RWPE2 (cell line): ENCODE measurements at places on chromosomes 4 and X.
A peak's percentile ranks its signal among the peaks of the same experiment; 100 is the strongest.

GRCh38 chr4:26803211-26803861 is 57.3 kb upstream of the STIM2 start:
- H3K4me1 ChIP-seq, result no peaks in the 10 kb centered on the region
- H3K27ac ChIP-seq, result no peak overlapping the region
- DNase-seq, result no peak
- no peaks in the 10 kb centered on the region for H3K27me3 ChIP-seq

- no peak overlapping the region for H3K4me3 ChIP-seq
- no peaks in the 10 kb centered on the region for H3K4me1 ChIP-seq
- DNase-seq, result no peak
Measured at GRCh38 chrX:107857837-107858236, 32.2 kb downstream of the MID2 start.

DNA sequence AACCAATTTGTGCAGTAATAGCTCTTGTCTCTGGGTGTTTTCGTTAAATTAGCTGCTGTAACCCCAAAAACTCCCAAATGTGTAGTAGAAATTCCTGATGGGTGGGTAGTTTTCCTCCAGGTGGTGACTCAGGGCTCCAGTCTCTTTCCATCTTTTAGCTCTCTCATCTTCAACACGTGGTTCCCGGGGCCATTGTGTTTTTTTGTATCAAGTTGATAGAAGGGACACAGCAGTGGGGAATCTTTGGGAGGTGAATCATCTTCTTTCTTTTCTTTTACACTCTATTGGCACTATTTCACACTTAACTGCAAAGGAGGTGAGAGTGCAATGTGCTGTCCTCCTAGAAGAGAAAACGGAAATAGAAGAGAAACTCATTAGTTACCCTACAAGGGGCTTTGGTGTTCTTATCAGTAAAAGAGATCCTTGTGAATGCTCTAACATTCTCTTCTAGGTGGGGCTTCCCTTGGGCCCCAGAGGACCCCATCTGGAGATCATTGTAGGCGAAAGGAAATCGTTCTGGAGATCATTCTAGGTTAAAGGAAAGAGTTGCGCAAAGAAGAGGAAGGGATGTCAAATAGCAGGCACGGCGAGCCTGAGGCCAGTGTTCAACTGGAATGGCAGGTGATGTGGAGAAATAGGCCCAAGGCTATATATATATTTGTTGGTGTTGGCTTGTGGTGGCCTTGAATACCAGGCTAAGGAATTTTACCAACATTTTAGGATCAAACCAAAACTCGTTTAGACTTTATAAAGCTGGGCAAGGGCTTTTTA is 68.2 kb upstream of the ACSL1 start:
- DNase-seq, result no peak
- H3K4me1 ChIP-seq, result no peaks in the 10 kb centered on the region
- no peak overlapping the region for H3K27ac ChIP-seq
- no peak overlapping the region for H3K4me3 ChIP-seq

- H3K4me1 ChIP-seq, result no peaks in the 10 kb centered on the region
- no peak overlapping the region for H3K27ac ChIP-seq
- peaks cover 28% of the 10 kb centered on the region for H3K27me3 ChIP-seq
- DNase-seq, result peak; percentile 16
Measured at GRCh38 chr4:1469043-1469442, 62.8 kb upstream of the NKX1-1 start.

GRCh38 chr4:7157666-7158065 is 34.7 kb upstream of the SORCS2 start:
- peak; percentile 28 for DNase-seq
- no peak overlapping the region for H3K27ac ChIP-seq
- H3K4me1 ChIP-seq, result peaks cover 4% of the 10 kb centered on the region
- no peak overlapping the region for H3K4me3 ChIP-seq
- H3K36me3 ChIP-seq, result no peaks in the 10 kb centered on the region
- no peaks in the 10 kb centered on the region for H3K27me3 ChIP-seq

DNA sequence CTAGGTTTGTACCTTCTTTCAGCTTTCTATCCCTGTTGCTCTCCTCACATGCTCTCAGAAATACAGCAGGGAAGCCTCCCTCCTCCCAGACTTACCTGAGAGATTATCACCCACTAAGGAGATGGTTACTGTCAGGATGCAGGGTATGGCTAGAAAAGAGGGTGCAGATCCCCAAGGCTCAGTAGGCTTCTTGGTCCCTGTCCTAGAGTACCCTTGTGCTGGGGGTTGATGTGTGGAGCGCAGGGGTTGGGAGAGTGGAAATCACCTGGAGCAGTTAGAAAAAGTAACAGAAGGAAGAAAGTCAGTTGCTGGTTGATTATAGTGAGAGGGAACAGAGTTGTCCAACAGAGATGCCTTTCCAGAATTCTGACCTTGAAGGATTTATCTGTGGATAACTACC is 80.2 kb downstream of the CNGA2 start:
- no peak for DNase-seq
- H3K36me3 ChIP-seq, result no peaks in the 10 kb centered on the region
- H3K4me3 ChIP-seq, result no peak overlapping the region
- no peak overlapping the region for H3K27ac ChIP-seq

DNA sequence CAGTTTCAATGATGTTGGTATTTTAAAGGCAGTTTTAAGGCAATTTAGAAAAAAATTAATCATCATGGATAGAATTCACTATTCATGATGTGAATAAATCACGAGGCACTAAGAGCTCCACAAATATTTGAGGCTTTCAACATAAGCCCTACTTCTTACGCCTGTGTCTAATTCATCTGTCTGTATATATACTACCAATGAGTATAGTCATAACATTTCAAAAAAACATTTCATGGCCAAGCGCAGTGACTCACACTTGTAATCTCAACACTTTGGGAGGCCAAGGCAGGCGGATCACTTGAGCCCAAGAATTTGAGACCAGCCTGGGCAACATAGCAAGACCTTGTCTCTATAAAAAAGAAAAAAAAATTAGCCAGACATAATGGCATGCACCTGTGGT is 56.5 kb downstream of the FBXL5 start:
- DNase-seq, result no peak
- H3K4me1 ChIP-seq, result no peaks in the 10 kb centered on the region

DNA sequence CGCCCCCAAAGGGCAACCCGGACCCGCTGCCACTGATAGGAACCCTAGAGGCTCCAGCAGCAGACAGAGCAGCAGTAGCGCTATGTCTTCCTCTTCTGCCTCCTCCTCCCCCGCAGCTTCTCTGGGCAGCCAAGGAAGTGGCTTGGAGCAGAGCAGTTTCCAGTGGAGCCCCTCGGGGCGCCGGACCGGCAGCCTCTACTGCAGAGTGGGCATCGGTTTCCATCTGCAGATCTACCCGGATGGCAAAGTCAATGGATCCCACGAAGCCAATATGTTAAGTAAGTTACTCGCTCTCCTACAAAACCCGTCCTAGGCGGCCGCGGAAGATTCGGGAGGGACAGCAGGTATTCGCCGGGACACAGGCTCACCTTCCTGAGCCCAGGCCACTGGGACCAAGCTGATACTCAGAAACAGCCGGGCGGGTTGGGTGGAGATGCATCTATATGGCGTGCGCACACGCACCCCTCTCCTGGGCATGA is 477 bp downstream of the FGF5 start:
- H3K4me1 ChIP-seq, result peaks cover 4% of the 10 kb centered on the region
- H3K27ac ChIP-seq, result peak overlapping the region; percentile 51
- DNase-seq, result peak; percentile 69
- no peaks in the 10 kb centered on the region for H3K27me3 ChIP-seq
- H3K36me3 ChIP-seq, result no peaks in the 10 kb centered on the region
